Head of caudate nucleus (tissue), 42 donors: ENCODE measurements at places on chromosomes 2 and 18.

GRCh38 chr2:237922641-237923361 lies 44.0 kb upstream of the UBE2F start:
- DNase-seq, result no peak

- DNase-seq, result no peak
Measured at GRCh38 chr18:45837283-45838070, 12.0 kb downstream of the SIGLEC15 start.

DNA sequence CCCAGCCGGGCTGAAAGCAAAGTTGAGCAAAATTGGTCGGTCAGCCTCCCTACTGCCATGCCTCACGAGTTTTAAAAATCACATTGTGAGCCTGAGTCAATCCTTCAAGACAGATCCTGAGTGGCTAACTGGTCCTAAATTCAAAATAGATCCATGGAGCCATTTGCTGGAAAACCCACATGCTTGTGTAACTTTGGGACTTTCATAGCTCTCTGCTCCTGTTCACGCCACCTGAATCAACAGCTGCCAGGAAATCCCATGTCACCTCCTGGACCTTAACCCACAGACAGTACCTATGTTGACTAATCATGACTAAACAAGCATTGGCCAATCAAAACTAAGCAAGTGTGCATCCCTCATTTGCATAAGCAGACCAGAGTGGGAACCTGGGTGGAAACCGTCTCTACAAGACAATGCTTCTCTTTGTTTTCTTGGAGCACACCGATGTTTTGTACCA lies 42.8 kb upstream of the LDLRAD4 start:
- DNase-seq, result no peak

DNA sequence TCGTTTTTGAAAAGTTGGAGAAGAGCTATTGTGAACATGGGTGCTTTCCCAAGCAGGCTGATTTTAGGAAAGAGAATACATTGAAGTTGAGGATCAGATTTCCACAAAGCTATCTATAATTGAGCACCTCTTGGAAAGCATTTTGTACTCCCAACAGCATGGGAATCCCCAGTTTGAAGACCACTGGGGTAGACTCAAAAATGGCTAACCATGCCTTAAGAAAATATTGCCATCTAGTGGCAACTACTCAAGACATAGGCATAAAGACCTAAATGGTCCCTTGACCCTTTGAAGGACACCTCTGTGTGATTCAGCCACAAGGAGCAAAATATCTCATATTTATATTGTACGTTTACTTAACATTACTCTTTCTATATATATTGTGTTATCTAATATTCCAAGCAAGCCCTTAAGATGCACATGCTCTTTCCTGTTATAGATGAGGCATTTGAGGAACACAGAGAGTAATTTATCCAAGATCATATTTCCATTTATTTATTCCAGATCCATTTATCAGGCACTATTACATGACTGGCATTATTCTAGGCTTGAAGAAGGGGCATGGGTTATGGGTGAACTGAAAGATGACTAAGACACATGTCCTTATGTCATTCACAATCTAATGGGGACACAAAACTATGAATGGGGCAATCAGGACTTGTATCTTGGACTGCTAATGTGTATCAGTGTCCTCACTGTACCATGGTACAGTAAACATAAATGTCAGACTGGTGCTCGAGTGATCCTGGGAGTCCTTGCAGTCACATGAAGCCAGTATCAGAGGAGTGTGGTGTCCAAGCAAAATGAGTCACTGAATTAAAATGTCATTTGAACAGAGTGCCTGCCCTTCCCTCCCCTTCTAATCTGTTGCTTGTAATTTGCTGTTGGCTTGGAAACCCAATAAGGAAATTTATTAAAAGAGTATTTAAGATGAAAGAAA lies 121.0 kb upstream of the XPO1 start:
- DNase-seq, result no peak
